ENCODE measurements at places on chromosomes 5 and 9. TPM values are rescaled to one million over a fixed set of nuclear protein-coding genes. Genes with fewer than 3 reads are reported as not detected.
A peak's percentile ranks its signal among the peaks of the same experiment; 100 is the strongest.

DNA sequence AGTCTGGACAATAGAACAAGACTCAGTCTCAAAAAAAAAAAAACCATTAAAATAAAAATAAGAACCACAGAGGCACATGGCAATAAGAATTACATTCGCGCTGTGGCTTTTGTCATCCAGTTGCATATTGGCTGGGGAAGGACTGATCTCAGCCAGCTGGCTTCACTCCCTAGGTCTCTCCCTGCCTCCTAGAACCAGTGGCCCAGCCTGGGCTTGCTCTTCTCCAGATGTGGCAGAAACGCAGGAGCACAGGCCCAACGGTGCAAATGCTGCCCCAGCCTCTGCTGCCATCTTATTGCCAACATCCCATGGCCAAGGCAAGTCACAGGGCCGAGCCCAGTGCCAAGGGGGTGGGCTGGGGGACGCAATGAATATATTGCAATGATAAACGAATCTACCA, 37.0 kb downstream of the NKX2-5 start:
- DNase-seq: no peak

- DNase-seq: peak; percentile 29
Observed at GRCh38 chr5:74384851-74385250, 255.7 kb downstream of the ENC1 start.

- DNase-seq: peak; percentile 99
Observed at GRCh38 chr5:133240425-133241091, 188.7 kb downstream of the HSPA4 start.

DNA sequence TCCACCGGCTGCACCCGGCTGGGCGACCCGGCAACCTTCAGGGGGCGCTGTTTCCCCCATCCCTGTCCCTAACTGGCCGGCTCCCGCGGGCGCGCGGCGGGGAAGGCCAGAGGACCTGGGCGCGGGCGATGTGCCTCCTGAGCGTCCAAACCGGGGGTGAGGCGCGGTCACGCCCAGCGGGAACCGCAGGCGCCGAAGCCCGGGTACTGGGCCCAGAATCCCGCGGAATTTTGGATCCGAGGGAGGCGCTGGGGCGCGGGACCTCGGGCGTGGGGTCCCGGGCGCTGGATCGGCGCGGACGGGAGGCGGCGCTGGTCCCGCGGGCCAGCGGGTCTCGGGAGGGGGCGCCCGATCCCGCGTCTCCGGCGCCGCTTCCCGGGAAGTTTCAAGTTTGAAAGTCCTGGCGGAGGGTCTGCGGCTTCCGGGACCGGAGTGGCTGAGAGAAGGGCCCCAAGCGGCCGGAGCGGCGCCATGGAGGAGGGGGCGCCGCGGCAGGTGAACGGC, at the start of gene PKN3:
TSS of gene PKN3 (plus strand) at position 59 of the 504 bp plus-strand sequence. CDS start at position 472, 413 bp downstream.
- DNase-seq: peak; percentile 82

GRCh38 chr5:389891-390622, 52.9 kb upstream of the EXOC3 start:
- DNase-seq: no peak

DNA sequence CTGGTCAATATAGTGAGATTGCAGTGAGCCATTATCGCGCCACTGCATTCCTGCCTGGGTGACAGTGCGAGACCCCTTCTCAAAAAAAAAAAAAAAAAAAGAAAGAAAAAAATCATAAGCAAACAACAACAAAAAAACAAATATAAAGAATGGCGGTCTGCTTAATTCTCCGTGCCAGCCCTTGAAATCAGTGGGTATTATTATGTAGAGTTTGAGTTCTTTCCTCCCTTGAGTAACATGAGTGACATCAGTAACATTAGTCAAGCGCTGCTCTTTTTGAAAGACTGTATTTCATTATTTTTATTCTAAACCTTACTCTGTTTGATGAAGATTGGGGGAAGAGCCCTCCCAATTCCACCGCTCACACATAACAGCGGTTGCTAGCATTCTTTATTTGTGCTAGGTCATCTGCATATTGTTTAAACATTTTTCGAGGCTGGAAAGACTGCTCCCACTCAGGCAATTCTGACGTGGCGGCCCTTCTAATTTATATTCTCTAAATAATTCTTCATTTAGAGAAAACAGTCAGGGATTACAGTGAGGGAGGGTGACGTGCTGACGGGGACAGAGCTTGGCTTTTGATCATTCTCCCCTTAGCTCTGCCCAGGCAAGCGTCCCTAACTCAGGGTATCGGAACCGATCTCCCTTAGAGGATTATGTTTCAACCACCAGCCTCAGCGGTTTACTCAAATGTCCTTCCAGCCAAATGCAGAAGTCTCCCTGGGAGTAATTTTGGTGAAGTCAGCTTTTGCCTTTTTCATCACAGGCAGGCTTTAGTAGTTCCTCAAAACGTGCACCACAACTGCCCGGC, 860 bp upstream of the MARCHF6 start:
- peak; percentile 34 for DNase-seq

DNA sequence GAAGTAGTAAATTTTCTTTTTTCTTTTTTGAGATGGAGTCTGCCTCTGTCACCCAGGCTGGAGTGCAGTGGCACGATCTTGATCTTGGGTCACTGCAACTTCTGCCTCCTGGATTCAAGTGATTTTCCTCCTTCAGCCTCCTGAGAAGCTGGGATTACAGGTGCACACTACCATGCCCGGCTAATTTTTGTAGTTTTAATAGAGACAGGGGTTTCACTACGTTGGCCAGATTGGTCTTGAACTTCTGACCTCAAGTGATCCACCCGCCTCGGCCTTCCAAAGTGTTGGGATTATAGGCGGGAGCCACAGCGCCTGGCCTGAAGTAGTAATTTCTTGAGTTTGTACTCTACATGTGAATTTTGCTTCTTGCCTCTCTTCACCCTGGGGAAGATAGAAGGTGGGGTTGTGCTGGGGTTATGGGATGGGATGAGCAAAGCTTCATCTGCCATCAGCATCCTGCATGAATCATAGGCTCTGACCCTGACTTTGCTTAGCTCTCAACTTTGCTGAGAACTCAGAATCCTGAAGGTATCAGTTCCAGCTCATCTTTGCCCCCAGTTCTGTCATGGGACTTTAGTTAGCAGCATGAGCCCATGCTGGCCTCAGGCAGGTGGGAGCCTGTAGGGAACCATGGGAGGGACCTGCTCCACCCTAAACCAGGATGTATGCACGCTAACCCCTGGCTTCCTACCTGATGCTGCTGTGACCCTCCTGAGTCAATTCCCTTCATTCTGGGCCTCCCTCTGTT, 9.3 kb upstream of the CCL21 start:
- DNase-seq: no peak

- DNase-seq: no peak
Observed at GRCh38 chr9:13480693-13481092, 201.2 kb upstream of the MPDZ start.

- no peak for DNase-seq
Observed at GRCh38 chr5:128778474-128778873, 186.8 kb upstream of the SLC27A6 start.

DNA sequence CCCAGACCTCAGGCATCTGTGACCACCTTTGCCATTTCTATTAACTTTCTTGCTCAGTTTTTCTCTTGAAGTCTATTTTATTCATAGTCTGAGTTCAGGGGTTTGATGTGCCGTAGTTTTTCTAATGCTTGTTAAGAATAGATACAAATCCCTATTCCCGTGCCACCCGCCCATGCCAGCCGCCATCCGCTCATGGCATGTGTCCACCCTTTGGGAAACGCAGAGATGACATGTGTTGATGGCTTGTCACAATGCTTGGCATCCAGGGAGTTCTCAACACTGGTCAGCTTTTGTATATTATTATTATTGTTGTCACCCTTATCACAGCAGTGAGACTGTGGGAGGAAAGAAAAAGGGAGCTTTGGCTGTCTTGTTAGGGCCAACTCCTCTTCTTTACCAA, 17.3 kb upstream of the ANGPTL2 start:
- no peak for DNase-seq

DNA sequence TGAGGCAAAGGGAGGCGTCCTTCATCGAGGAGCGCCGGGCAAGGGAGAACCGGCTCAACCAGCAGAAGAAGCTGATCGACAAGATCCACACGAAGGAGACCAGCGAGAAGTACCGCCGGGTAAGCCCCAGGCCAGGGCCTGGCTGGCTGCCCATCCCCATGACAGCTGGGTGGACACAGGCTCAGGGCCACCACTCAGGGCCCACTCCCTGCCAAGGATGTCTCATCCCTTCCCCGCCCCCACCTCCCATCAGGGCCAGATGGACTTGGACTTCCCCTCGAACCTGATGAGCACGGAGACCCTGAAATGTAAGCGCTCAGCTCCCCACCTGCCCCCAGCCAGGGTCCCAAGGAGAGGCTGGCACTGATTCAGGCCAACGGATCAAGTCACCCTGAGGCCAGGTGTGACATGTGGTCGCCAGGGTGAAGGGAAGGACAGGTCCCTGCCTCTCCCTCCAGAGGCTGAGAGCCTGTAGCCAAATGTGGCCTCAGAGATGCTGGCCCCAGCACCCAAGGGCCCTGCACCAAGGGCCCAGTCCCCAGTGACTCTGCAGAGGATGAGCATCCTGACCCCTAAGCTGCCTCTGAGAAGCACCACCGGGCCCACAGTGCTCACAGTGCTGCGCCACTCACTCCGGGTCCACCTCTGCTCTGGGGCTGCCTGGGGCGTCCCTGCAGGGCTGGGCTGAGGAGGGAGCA, 3.1 kb upstream of the RABL6 start:
- no peak for DNase-seq

GRCh38 chr9:129208207-129209032, 30.4 kb upstream of the IER5L start:
- DNase-seq: no peak

GRCh38 chr5:152527358-152528052, 122.4 kb upstream of the NMUR2 start:
- DNase-seq: no peak

- no peak for DNase-seq
Observed at GRCh38 chr9:96251451-96251850, 50.5 kb downstream of the HSD17B3 start.

GRCh38 chr5:102722931-102723330, 32.2 kb upstream of the PAM start:
- DNase-seq: peak; percentile 85

- no peak for DNase-seq
Observed at GRCh38 chr9:16885931-16886330, 15.5 kb upstream of the BNC2 start.

- no peak for DNase-seq
Observed at GRCh38 chr9:127114606-127115005, 7.8 kb downstream of the ANGPTL2 start.

GRCh38 chr5:102036927-102037326, 259.2 kb downstream of the SLCO4C1 start:
- no peak for DNase-seq

- no peak for DNase-seq
Observed at GRCh38 chr9:89436326-89436725, 61.6 kb downstream of the SEMA4D start.

- DNase-seq: no peak
Observed at GRCh38 chr9:84736081-84736480, 66.6 kb downstream of the NTRK2 start.

GRCh38 chr5:75707911-75708509, 9.2 kb downstream of the POC5 start:
- DNase-seq: peak; percentile 40

GRCh38 chr9:27336126-27336525, 39.2 kb upstream of the EQTN start:
- no peak for DNase-seq

DNA sequence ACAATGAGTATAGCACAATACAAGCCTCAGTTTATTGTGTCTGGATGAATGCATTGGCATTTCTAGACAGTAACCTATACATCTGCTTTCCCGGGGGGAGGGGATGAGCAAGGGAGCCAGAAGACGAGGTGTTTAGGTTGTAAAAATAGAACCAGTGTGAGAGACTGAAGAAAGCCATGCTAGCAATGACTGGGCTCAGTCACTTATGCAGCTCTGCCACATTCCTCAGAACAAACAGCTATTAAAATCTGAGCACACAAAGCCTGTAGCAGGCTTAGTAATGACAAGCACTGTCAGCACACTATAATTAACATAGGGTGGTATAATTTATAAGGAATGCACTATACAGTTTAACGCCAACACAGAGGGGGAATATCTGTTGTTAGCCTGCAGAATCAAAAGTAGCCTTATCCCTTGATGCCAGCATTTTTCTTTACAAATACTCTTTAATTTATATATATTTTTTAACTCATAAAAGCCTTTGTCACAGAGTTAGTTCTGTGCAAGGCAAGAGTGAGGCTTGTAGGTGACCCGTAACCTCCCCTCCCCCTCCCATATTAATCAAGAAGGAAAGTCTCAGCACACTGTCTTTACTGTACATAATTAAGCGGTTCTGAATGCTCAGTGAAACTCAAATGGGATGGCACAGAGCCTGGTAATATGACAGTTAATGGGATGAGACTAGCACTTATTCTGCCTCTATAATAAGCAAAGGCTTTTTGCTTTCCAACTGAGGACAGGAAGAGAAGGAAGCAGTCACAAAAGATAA, 295.4 kb downstream of the CSNK1G3 start:
- no peak for DNase-seq

GRCh38 chr9:27703216-27703980, 130.1 kb upstream of the C9orf72 start:
- no peak for DNase-seq

DNA sequence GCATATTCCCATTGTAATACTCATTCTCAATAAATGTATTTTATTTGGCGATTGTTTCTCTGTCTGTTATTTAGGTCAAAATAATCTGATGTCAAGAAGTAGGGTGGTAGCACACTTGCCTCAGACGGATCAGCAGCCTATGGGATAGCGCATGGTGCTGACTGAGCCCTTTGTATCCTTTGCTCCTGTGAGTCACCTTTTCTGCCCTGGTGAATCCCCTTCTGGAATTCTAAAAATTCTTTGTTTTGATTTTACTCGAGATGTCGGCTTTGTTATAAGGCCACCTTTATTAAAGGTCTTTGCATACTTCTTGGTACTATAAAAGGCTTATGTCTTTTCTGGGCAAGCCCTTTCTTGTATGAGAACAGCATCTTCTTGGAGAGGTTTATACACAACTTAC, 1187.8 kb downstream of the CDH9 start:
- peak; percentile 68 for DNase-seq

DNA sequence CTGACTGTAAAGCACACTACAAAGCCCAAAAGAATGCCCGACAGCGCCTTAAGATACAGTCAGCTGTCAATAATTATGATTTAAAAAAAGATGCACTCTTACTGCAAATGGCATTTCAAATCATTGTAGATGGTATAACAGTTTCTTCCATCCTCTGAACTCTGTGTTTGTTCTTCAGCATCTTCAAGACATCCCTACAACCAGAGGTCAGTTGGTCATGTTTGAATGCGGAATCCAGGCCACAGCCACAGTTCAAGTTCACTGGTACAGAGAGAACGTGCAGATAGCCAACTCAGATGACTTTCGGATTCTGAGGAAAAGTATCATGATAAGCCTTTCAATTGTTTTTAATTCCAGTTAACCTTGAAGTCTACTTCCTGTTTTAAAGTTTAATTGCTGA, 8.7 kb upstream of the MYOT start:
- no peak for DNase-seq

Gene QRFP
- total RNA-seq: not detected

Gene CCDC192
- total RNA-seq: not detected

Gene TLX3
- total RNA-seq: not detected

Gene RAI14
- total RNA-seq: 66.0 TPM

Gene CCDC180
- total RNA-seq: 1.2 TPM

Gene TAF11L5
- not detected for total RNA-seq

Gene ESM1
- 1.4 TPM for total RNA-seq

Gene MARCOL
- total RNA-seq: not detected

Gene PCDHGA6
- total RNA-seq: 1.9 TPM

Gene AMBP
- total RNA-seq: 0.79 TPM

Gene SLC46A2
- total RNA-seq: not detected

Gene FYB1
- 0.05 TPM for total RNA-seq
